RCC 7860 (cell line): ENCODE measurements at places on chromosomes 7 and 10.
A peak's percentile ranks its signal among the peaks of the same experiment; 100 is the strongest.

DNA sequence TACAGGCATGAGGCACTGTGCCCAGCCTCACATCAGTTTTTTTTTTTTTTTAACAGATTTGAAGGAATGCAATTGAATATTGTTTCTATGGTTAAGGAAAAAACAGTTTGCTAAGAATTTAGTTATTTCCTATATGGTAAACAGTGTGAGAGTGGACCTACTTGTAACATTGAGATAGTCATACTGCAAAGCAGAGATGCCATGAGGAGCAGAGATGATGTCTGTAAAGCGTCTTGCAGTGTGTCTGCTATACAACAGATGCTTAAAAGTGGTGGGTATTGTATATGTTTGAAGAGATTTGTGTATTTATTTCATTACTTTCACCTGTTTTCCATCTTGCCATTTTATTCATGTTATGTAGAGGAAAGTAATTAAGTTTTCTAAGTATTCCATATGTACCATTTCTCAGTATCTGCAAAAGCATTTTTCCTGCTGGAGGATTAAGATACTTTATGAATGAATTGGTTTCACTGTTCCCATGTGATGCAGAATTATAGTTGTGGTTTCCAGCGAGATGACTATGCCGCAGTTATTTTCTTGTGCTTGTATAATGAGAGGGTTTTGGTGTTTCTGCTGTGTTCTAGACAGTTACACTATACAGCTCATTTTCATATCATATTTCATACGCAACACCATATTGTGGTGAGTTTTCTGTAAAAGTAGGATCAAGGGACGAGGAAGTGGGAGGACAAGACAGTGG, 26.6 kb downstream of the TET1 start:
- no peak for DNase-seq

DNA sequence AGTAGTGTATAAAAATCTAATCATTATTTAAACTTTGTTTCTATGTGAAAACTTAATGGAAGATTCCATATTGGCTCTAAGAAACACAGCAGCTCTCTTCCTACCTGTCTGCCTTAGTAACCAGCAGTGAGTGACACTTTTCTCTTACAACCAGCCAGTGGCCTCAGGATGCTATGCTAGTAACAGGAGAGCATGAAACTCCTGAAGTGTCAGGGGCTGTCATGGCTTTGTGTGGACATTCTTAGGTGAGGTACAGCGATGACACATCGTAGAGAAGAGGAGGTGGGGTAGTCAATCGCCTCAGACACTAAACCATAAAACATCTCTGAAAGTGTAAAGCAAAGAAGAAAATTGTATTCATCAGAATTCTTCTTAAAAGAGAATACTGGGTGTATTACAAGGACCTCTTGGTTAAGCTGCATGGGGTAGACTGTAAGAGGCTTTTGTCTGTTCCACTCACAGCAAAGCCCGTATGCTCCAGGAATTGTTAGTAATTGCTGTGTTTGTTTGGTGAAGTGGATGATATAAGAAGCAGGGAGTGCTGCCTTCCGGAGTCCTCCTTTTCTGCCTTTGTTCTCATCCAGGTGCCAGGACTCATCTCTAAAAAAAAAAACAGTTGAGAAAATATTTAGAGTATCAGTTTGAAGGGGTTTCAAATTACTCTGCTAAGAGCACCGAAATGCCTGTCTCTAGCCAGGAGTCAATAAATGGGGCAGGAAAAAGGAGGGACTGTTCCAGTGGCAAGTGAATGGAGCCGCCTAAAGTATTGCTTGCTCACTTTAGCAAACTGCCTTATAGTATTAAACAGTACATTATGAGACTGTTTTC, 518.8 kb downstream of the CNTNAP2 start:
- no peak for DNase-seq

DNA sequence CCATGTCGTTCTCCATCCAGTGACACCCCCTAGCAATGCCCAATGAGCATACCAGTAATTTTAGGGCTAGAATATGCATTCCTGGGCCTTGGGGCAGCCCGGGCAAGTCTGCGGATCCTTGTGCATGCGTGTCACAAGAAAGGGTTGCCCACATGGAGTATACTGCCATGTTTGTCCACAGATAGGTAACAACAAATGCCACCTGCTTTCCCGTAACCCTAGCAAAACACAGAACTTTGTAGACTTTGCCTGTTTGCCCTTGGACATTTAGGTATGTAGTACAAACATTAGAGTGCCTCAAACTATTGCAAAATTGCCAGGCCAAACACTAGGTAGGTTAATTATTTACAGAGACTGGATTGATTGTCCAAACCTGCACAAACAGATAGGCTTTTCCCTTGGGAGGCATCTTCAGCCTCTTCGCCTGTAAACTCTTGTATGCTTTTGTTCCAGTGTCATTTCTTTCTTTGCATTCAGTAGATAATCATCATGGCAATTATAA, 117.0 kb downstream of the ADCY1 start:
- no peak for DNase-seq

- DNase-seq = no peak
These were observed 178.7 kb upstream of the GDF10 start for GRCh38 chr10:47121336-47121735.

DNA sequence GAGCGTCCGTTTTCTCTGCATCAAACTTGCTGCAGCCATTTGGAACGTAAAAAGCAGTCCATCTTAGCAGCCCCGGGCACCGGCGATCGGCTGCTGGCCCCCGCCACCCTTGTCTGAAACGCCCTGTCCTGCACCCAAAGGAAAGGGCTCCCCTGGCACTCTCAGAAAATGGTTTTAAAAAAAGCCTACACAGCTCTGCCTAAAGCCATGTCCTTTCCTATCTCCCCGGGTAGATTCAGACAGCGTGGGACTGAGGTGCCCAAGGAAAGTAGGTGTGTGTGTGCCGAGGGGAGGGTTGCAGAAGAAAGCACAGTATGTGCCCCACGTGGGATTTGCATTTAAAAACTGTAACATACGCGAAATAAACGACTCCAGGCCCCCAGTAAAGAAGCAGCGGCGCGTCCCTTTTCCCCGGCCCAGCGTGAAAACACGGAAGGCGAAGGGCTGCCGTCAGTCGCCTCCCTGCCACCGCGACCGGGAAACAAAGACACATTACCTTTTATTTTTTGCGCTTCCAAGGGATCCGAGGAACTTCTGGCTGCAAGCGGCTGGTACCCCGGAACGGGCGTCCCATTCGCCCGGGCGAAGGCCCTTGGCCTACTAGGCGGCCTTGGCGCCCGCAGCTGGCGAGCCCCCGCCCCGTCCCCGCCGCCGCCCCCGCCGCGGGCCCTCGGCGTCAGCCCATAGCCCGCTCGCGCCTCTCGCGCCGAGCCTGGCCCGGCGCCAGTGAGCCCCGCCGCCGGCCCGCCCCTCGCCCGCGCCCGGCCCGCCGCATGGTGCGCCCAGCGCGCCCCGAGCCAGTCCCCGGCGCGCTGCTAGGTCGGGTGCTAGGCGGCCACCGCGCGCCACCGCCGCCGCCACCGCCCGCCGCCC, 304.6 kb downstream of the PRPF18 start:
- no peak for DNase-seq

DNA sequence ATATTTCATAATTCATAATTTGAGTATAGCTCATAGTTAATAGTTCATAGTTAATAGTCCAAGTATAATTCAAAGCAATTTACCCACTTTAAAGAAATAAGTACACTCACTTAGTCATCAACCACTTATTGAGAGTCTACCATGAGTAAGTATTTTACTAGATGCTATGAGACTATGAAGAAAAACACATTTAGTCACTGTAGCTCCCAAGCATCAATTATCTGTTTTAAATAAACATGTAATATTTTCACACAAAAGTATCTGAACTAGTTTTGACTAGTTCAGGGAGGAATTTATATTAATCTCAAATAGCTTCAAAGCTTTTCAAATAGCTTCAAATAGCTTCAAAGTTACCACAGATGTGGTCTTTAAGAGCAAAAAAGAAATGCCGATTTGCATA, 119.2 kb downstream of the ANK3 start:
- DNase-seq = no peak

DNA sequence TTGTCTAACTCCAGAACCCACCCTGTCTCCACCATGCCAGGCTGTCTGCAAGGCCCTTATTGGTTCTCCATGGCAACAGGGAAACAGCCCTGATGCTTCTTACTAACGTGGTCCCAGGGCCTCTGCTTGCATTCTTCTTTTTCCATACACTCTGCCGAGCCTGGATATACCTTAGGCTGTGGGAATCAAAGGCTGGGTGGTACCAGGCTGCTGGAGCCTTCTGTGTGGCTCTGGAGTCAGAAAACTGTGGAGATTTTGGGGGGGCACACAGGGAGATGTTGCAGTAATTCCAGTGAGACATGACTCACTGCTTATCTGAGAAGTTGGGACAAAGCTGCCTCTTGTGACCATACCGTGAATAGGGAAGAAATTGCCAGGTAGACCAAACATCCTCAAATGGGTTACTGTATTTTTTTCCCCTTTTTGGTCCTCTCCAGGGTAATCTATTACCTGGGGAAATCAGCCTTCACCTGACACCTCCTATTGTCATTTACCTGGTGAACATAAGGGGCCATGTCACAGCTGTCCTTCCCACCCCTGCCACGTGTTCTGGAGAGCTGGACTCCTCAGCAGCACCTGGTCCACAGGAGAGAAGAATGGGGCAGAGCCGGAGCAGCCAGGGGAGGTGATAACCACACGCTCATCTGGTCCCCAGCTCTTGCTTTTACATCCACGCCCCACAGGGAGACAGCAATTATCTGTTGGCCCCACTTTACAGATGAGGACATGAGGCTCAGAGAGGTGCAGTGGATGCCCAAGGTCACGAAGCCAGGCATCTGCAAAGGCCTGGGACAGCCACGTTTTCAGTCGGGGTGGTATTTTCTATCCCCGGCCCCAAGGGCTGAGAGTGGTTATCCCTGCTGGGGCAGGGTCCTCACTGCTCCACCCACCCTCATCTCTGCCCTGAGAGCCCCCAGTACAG, 4.6 kb downstream of the CHST3 start:
- peak; percentile 74 for DNase-seq

- DNase-seq = no peak
These were observed 48.5 kb downstream of the HERPUD2 start for GRCh38 chr7:35646289-35647023.

DNA sequence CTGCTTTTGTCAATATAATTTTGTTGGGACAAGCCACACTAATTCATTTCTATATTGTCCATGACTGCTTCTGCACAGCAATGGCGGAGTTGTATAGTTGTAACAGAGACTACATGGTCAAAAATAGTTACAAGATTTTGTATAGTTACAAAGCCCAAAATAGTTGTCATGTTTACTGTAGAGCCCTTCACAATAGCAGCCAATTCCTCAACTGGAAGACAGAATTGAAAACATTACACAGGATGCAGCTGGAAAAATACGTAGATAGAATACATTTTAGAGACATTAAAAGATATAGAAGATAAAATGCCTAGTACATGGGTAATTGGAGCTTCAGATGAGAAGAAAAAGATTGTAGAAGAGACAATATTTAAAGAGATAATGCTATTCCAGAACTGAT, 156.4 kb upstream of the FEZF1 start:
- no peak for DNase-seq

DNA sequence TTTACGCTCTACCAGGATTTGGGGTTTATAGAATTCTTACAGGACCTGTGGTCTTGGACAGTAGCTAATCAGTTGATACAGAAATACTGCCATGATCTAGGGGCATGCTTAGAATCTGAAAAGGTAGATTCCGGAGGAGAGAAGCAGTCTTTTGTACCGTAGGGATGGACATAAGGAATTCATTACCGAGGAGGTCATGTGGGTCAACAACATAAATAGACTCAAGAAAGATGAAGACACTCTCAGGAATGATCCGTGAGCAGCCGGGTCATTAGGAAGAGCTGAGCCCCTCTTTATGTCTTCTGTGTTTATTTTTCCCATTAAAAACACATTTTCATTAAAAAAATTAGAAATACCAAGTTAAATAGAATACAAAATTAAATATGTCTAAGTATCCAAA, 160.1 kb upstream of the TNS3 start:
- no peak for DNase-seq

- no peak for DNase-seq
These were observed 94.7 kb upstream of the PAX2 start for GRCh38 chr10:100650693-100651092.

- no peak for DNase-seq
These were observed 222.1 kb downstream of the WDR37 start for GRCh38 chr10:1278306-1278705.

DNA sequence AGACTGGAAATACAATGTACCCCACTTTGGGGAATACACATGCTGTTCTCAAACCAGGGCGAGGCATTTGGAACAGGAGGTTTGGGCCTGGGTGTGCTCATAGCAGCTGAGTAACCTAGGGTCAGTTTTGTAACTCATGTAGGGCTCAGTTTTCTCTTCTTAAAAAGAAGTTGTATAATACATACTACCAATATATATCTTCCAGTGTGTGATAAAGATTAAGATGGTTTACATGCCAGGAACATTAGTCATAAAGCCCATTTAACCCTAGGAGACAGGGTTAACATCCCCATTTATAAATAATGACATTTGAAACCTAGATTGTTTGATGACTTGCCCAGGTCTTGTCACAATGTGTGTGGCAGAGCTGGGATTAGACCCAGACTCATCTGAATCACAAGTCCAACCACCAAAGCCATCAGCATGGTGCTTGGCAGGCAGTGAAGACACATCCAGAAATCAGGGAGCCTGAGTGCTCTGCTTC, 6.0 kb downstream of the AKR1B10 start:
- peak; percentile 88 for DNase-seq

DNA sequence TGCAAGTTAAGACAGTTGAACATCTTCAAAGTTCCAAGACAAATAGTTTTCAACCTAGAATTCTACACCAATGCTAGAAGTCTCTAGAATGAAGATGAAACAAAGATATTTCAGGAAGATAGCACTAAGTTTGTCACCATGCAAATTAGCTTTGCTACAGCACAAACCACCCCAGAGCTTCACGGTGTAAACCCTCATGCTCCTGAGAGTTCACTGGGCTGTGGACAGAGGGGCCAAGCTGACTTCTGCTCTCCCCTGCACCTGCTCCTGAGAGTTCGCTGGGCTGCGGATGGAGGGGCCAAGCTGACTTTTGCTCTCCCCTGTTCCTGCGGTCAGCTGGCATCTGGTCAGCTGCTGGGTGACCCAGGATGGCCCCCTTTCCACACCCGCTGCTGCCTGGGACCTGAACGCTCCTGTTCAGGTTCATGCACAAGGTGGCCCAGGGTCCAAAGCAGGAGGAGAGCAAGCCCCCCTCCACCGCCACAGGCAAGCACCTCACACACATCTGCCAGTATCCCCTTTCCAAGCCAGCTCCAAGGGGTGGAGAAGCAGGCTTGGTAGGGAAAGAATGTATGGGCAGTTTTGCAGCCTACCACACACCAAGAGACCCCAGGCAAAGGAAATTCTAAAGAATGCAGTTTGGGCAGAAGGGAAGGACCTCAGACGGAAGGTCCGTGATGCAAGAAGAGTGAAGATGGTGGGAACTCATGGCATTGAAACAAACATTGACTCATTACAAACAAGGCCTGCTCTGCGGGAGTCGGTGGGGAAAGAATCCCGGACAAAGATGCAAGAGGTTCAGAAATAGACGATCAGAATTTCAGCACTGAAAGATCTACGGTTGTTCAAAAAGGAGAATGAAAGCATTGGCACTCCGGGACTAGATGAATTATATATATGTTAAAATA, 137.8 kb upstream of the PPP2R2D start:
- no peak for DNase-seq

DNA sequence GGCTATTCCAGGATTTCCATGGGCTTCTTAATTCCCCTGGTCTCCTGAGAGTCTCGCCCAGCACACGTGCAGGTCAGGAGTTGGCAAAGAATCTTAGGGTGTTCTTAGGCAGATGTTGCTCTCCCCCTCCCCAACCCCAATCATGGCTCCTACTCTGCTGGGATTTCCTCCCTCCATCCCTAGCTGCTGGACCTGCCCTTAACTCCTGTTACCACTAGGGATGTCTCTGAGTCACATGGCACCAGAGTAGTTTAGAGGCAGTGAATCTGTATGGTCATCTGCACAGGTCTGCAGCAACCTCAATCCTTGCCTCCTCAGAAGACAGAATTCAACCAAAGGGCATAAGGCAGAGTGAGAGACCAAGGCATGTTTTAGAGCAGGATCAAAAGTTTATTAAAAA, 51.8 kb upstream of the CHST3 start:
- DNase-seq = no peak
